Inflammatory macrophage (primary cell): ENCODE measurements at places on chromosomes 3 and 15.

GRCh38 chr3:127325629-127325961, 37.7 kb upstream of the PRR20G start:
- peak; percentile 78 for DNase-seq

DNA sequence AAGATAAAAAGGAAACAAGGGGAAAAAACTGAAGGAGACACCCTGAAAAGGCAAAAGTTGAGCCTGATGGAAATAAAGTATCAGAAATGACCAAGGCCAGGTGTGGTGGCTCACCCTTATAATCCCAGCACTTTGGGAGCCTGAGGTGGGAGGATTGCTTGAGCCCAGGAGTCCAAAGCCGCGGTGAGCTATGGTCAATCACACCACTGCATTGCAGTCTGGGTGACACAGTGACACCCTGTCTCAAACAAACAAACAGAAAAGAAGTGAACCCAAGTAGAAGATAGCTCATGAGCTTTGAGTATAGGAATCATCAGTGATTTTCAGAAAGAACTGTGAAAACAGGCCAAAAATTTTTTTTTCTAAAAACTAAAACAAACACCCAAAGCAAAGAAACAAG, 26.4 kb upstream of the TBC1D23 start:
- DNase-seq = no peak

GRCh38 chr3:194964809-194965208, 279.1 kb downstream of the FAM43A start:
- DNase-seq = no peak

DNA sequence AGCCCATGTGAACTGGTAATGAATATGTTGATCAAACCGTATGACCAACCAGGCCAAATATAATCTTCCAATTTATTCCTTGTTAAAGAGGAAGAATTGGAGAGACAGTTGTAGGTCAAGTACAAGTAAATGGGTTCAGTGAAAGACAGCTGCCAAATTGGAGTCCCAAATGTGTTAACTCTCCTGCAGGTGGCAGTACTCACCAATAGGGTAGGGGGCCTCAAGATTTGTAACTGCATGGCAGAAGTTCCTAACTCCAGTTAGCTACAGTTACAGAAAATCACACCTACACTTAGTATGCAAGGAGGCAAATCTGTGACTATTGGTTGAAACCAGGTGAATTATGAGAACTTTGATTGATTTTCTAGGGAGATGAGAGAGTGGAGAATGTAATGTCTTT, 278.0 kb downstream of the ZBBX start:
- peak; percentile 4 for DNase-seq
